ENCODE measurements at places on chromosomes 1 and 21.

DNA sequence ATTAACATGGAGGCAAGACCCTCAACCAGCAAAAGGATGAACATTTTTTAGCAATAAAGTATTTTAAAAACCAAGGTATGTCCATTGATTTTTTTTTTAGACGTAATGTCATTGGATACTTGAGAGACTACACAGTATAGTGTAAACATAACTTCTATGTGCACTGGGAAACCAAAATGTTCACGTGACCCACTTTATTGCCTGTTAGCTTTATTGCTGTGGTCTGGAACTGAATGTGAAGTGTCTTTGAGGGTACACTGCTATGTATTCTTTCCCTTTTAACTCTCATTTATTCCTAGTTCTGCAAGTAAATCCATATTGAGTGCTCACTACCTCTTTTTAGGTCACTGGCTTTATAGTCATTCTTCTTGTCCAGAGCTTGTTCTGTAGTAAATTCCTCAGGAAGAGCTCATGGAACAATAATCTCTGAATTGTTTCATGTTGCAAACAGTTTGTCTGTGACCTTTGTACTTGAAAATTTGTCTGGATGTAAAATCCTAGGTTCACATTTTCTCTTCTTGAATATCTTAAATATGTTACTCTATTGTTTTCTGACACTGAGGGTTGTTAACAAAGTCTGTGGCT, 20.6 kb downstream of the ABCD3 start:
- no peak for DNase-seq

DNA sequence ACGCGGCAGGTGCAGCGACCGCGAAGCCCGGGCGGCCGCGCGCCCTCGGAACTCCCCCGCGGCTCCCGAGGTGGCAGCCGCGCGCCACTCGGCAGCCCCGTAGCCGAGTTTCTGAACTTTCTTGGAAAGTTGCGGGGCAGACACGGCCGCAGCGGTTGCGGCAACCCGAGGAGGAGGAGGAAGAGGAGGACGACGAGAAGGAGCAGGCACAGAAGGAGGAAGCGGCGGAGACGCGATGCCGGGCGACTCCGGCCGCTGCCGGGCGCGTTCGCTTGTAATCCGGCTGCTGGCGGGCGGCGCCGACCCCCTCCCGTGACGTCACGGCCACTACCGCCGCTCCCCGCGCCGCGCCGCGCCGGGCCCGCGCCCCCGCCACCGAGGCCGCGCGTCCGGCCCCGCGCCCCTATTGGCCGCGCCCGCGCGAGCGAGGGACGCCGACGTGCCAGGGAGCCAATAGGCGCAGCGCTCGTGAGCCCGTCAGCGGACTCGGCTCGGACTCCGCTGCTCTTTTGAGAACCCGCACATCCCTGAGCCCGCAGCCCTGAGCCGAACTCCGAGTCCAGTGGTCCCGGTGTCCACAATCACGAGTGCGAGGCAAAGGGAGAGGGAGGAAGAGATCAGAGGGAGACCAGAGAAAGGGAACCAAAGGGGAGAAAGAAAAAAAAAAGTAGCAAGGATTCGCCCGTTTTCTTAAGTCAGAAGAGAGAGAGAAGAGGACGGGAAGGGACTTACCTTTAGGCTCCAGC, 736 bp upstream of the BARHL2 start:
- DNase-seq = no peak

DNA sequence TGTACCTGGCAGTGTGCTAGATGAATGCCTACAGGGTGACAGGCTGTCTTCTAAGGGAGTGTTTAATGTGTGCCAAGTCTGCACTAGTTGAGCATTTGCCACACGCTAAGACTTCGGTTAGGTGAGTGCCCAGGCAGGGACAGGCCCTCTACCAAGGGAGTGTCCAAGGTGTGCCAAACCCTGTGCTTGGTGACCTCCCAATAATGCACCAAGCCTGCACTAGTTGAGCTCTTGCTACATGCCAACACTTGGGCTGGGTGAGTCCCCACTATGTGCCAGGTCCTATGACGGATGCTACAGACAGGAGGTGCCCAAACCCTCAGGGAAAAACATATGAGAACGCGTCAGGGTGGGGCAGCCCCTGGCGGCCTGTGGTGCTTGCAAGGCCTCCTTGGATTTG, 10.8 kb downstream of the SLC6A9 start:
- DNase-seq = no peak

- DNase-seq = no peak
These were observed 556.7 kb downstream of the DPYD start for GRCh38 chr1:97364086-97364485.

DNA sequence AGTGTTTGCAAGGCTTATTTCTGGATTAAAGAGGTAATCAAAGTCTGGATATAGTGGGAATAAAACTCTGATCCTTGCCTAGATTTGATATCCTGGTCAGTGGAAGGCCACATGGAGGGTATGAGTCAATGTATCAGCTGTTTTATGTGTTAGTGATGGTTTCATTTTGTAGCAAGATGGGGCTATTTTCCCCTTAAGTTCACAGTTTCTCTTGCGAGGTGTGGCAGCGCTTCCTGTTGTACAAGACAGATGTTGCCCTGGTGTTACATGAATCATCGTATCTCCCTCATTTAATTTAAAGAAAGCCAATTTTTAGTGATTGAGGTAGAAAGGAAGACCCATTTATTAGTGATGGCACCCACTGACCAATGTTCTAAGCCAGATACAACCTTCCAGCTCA, 220.2 kb downstream of the DUSP10 start:
- no peak for DNase-seq

DNA sequence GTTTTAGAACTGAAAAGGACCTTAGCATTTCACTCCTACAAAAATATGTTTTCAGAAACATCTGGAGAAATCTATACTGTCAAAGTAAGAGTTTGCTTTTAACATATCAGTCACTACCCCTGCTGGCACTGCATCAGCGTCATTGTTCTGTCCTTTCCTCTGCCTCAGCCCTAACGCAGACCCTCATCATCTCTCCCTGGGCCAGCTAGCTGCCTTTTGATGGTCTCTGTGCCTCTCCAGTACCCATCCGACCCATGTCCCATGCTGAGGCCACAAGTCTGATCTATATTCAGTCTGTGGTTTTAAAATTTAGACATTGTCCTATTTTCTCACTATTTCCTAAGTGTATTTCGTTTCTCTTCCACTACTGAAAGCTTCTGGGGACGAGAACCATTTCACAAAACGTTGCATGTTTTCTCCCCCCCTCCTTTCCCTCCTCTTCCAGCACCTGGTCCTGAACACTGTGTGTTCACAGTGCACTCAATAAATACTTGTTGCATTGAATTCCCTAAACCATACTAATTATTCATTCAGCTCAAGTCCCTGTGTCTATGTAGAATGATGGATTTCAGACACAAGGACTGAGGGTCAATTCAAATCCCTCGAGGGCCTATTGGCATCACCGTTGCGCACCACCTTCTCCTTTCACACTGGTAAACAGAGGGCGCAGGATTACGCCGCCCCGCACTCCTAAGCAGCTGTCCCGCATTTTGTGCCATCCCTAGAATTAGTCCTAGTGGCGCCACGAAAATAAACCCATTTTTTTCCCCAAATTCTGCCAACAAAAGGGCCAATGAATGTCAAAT, 53.4 kb downstream of the CD2 start:
- DNase-seq = no peak

GRCh38 chr1:155254228-155254713, 1.0 kb downstream of the ENTREP3 start:
- no peak for DNase-seq

- no peak for DNase-seq
These were observed 23.2 kb upstream of the LRP8 start for GRCh38 chr1:53350853-53351767.

- DNase-seq = no peak
These were observed 108.5 kb downstream of the ASH1L start for GRCh38 chr1:155454096-155454495.

GRCh38 chr21:17794518-17795145, 24.5 kb downstream of the C21orf91 start:
- DNase-seq = no peak

DNA sequence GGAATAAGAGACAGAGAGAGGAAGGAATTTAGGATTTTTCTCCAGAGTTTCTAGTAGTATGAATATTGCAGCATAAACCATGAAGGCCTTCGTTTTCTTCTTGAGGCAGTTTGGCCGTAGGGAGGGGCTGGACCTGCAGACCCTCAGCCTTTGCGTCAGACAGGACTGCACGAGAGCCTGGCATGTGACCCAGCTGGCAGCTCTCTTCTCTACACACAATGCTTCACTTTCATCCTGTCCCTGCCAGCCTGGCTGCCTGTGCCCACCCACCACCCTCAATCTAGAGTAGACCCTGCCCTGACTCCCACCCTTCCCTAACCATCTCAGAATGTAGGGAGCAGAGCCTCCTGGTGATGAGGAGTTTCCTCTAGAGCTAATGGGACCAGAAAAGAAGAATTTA, 1.6 kb downstream of the CA14 start:
- no peak for DNase-seq

- DNase-seq = no peak
These were observed 1.4 kb downstream of the RWDD2B start for GRCh38 chr21:29017639-29018237.

- no peak for DNase-seq
These were observed 727.8 kb upstream of the ADAMTS5 start for GRCh38 chr21:27694667-27695066.

- DNase-seq = no peak
These were observed 8.5 kb downstream of the VPS45 start for GRCh38 chr1:150076066-150076465.

DNA sequence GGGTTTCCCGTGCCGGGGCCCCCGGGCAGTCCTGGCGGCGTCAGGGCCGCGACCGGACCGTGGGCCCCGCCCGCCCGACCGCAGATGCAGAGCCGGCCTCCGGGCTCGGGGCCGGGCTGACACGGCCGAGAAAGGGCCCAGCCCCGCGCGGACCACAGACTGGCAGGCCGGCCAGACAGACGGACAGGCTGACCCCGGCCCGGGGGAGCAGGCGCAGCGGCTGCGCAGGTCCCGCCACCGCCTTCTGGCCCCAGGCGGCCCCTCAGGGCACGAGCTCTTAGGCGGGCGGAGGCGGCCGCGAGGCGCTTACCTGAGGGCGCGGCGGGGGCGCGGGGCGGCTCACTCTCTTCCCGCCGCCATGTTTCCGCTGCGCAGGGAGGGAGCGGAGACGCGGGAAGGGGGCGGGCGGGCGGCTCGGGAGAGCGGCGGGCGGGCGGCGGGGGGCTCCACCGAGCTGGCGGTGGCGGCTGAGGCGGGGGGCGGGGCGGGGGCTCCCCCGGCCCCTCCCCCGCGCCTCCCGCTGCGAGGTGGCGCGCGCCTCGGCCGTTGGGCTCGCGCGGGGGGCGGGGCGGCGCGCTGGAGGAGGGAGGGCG, at the start of gene SCMH1:
Gene SCMH1, minus strand, starts transcription at position 558 of the 593 bp plus-strand sequence. CDS start 56,173 bp downstream, outside the sequence.
- no peak for DNase-seq

- DNase-seq = no peak
These were observed 8.0 kb upstream of the CCDC190 start for GRCh38 chr1:162868972-162869371.

GRCh38 chr1:227779685-227780084, 35.8 kb upstream of the PRSS38 start:
- DNase-seq = no peak

GRCh38 chr1:157091186-157091585, 8.4 kb downstream of the ETV3L start:
- DNase-seq = no peak

- no peak for DNase-seq
These were observed 100.7 kb downstream of the FAM78B start for GRCh38 chr1:166066107-166066506.

- no peak for DNase-seq
These were observed 16.2 kb upstream of the WDR26 start for GRCh38 chr1:224450561-224451350.

- DNase-seq = no peak
These were observed 9.8 kb downstream of the FRRS1 start for GRCh38 chr1:99756598-99756997.

DNA sequence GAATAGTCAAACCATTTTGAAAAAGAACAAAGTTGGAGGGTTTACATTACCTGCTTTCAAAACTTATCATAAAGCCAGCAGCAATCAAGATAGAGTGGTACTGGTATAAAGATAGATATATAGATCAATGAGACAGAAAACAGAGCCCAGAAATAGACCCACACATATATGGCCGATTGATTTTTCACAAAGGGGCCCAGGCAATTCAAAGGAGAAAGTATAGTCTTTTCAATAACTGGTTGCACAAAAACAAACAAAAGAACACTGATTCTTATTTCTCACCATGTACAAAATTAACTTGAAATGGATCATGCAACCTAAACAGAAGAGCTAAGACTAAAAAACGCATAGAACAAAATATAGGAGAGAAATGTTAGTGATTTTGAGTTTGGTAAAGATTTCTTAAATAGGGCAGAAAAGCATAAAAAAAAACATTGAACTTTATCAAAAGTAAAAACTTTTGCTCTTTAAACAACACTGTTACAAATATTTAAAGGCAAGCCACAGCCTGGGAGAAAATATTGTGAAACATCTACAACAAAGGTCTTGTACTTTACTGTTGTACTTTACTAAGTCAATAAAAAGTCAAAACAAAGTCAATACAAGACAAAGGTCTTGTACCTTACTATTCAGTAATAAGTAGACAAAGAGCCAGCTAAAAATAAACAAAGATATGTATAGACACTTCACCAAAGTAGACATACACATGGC, 50.2 kb downstream of the ST3GAL3 start:
- no peak for DNase-seq

DNA sequence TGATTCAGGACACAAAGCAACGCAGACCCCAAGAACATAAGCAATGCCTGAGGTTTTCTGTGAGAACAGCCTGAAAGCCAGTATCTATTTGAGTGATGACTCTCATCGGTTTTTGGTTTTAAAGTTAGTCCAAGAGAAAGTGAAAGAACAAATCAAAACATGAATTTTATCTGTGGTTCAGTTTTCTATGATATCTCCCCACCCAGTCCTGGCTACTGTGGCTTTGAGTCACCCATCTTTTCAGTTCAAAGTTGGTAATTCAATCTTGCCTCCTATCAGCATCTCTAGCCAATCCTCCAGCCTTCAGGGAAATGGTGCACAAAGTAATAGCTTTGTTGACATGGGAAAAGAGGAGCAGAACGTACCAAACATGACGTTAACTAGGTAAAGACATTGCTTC, 40.5 kb upstream of the KRTAP19-8 start:
- DNase-seq = no peak

- DNase-seq = no peak
These were observed 138.8 kb upstream of the DPYD start for GRCh38 chr1:98059620-98060019.

GRCh38 chr1:212412374-212412773, 2.3 kb downstream of the PACC1 start:
- no peak for DNase-seq

GRCh38 chr1:228246216-228246900, 38.5 kb downstream of the OBSCN start:
- DNase-seq = no peak
